WTC11 (cell line): ENCODE measurements at places on chromosomes 12 and 14. TPM values are rescaled to one million over a fixed set of nuclear protein-coding genes. Genes with fewer than 3 reads are reported as not detected.
A peak's percentile ranks its signal among the peaks of the same experiment; 100 is the strongest.

- H3K4me3 ChIP-seq, result no peak overlapping the region
- no peak for DNase-seq
- peaks cover 26% of the 10 kb centered on the region for H3K4me1 ChIP-seq
- no peak overlapping the region for H3K27ac ChIP-seq
- H3K36me3 ChIP-seq, result peaks cover 3% of the 10 kb centered on the region
Observed at GRCh38 chr14:93079321-93079720, 36.4 kb downstream of the ITPK1 start.

GRCh38 chr14:73754911-73755360 is 40.8 kb upstream of the PNMA1 start:
- H3K4me3 ChIP-seq, result no peak overlapping the region
- H3K4me1 ChIP-seq, result peaks cover 67% of the 10 kb centered on the region
- peak overlapping the region; percentile 91 for H3K27ac ChIP-seq
- DNase-seq, result no peak
- no peaks in the 10 kb centered on the region for H3K36me3 ChIP-seq

DNA sequence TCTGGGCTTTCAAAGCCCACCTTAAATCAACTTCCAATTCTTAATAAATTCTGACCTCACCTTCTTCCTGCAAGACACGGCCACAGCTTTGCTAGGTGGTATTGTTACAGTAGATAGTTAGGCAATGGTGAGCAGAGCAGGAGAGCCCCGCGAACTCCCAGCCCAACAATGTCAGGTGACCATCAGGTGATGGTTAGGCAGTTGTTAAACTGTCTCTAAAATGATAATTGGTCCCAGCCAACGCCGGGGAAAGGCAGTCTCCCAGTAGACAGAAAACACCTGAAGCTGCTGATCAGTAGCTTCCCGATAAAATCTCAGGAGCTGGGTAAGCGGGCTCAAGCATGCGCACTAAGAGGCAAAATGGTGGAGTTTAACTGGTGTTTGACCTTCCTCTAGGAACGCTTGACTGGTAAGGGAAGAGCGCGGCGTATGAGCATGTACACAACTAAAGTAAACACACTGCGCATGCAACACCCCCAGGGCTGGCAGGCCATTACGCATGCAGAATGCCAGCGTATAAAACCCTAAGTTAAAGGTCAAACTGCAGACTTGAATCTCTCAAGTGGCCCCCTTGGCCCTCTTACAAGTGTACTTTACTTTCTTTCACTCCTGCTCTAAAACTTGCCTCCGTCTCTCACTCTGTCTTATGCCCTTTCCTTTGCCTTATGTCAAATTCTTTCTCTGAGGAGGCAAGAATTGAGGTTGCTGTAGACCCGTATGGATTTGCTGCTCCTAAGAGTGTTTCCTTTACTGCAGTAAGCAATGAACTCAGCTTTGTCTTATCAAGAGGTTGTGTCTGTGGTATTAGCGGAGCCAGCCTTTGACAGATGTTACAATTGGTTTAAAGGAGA is 113.5 kb downstream of the C12orf75 start:
- no peak overlapping the region for H3K27ac ChIP-seq
- H3K4me1 ChIP-seq, result peaks cover 32% of the 10 kb centered on the region
- no peak overlapping the region for H3K4me3 ChIP-seq
- peaks cover 18% of the 10 kb centered on the region for H3K36me3 ChIP-seq
- H3K27me3 ChIP-seq, result no peaks in the 10 kb centered on the region

DNA sequence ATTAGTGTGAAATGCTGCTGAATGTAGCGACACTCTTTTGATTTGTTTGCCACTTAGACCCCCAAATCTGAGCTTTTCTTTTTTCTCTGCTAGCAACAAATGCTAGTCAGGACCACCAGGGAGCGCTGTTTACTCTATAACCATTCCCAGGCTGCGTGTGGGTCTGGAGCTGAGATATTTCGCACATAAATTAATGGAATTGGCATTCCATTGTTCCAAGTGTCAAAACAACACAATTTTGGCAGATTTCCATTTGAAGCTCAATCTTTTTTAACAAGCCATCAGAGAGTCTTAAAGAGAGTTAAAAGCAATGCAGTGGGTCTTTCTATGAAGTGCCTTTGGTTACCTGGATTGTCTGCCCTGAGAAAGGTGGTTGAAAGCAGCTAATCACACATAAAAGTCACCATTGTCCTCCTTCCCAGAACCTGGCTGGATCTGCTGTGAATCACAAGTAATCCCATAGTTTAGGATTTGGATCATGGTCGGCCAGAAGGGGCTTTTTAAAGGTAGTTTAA is 7.4 kb upstream of the TMEM132C start:
- H3K27me3 ChIP-seq, result peaks cover 21% of the 10 kb centered on the region
- no peak overlapping the region for H3K27ac ChIP-seq
- H3K36me3 ChIP-seq, result peaks cover 66% of the 10 kb centered on the region
- no peaks in the 10 kb centered on the region for H3K4me1 ChIP-seq

DNA sequence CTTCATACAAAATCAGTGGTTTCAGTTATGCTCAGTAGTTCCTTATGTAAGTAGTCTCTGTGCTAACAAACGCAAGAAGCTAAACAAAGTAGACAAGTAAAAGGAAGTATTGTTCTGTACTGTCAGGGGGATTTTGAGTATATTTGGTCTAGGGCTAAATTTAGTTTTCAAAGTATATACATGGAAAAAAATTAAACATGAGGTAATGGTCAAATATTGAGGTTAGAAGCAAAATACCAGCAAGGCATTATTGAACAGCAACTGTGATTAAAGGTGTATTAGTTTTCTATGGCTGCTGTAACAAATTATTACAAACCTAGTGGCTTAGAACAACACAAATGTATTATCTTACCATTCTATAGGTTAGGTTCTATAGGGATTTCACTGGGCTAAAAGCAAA is 18.8 kb downstream of the GNG2 start:
- no peak overlapping the region for H3K27ac ChIP-seq
- H3K4me3 ChIP-seq, result no peak overlapping the region
- DNase-seq, result no peak
- H3K4me1 ChIP-seq, result peaks cover 3% of the 10 kb centered on the region

DNA sequence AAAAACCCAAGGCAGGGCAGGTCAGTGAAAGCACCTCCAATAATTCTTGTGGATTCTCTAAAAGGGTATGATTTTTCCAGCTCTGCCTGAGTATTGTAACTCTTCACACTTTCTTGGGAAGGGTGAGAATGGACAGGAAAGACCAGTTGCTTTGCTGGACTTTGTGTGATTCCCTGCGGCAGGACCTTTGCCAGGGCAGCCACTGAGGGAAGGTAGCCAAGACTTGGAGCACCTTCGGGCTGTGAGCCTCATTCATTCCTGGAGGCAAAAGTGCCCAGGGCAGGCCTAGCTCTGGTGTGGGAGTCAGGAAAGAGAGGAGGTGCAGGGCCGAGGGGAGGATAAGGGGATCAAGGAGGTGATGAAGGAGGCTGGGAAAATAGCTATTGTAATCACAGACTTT is 80.2 kb downstream of the VCPKMT start:
- no peaks in the 10 kb centered on the region for H3K36me3 ChIP-seq
- no peaks in the 10 kb centered on the region for H3K27me3 ChIP-seq
- H3K4me1 ChIP-seq, result no peaks in the 10 kb centered on the region
- no peak for DNase-seq

DLK1 gene
- total RNA-seq, result 3.0 to 3.3 TPM (median 3.1 TPM) in 3 replicates

- no peak overlapping the region for H3K27ac ChIP-seq
- H3K4me1 ChIP-seq, result no peaks in the 10 kb centered on the region
- no peak overlapping the region for H3K4me3 ChIP-seq
- no peak for DNase-seq
Observed at GRCh38 chr14:67331368-67332125, 28.1 kb downstream of the ATP6V1D start.

DNA sequence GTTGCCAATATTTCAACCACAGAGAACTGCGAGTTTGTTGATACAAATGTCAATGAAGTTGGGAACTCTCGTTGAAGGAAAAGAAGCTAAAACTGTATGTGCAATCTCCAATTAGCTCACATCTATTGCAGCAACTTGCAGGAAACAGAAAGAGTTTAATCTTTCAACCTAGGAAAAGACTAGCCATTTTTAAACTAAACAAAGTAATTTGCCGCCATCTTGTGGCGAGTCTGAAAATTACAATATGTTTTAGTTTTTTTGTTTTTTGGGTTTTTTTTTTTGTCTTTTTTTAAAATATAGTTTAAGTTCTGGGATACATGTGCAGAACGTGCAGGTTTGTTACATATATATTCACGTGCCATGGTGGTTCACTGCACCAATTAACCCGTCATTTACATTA is 131.2 kb upstream of the FOXG1 start:
- H3K27me3 ChIP-seq, result no peaks in the 10 kb centered on the region
- no peak for DNase-seq
- H3K4me1 ChIP-seq, result no peaks in the 10 kb centered on the region
- peaks cover 5% of the 10 kb centered on the region for H3K36me3 ChIP-seq

DNA sequence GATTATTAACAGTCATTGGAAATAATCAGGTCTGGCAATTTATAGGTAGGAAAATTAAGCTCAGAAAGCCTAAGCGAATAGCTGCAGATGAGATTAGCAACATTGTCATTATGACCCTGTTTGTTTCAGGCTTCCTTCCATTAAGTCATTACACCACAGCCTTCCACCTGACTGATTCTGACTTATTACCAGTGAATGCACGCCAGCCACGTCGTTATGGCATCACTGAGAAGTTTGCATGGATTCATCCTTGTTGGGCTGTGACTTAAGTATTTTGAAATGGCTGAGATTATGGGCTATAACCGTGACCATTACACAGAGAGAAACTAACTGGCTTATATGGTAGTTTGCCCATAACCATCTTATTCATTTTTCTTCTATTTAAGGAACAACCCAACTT is 18.6 kb downstream of the RASSF8 start:
- no peak for DNase-seq
- H3K36me3 ChIP-seq, result no peaks in the 10 kb centered on the region
- peaks cover 52% of the 10 kb centered on the region for H3K4me1 ChIP-seq
- no peak overlapping the region for H3K4me3 ChIP-seq

- DNase-seq, result no peak
- no peak overlapping the region for H3K27ac ChIP-seq
- H3K36me3 ChIP-seq, result peaks cover 3% of the 10 kb centered on the region; the same call in 1 of the 2 replicates
- H3K27me3 ChIP-seq, result peaks cover 17% of the 10 kb centered on the region
Observed at GRCh38 chr12:4014858-4015224, 141.6 kb upstream of the PARP11 start.

DNA sequence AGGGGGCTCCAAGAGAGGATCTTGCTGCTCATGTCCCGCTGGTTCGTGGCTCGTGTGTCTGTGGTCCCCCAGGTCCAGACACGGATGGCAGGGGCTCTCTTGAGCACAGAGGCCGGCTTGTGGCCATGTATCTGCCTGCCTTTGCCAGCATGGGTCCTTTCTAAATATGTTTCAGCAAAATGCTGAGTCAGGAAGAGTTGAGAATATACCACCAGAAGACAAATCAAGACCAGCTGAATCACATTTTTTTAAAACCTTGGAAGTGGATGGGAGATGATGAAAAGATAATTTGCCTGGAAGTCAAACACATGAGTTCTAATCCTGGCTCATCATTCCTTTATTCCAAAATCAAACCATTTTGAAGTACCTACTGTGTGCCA is 58.0 kb downstream of the NUAK1 start:
- H3K27me3 ChIP-seq, result no peaks in the 10 kb centered on the region
- DNase-seq, result no peak
- H3K4me1 ChIP-seq, result peaks cover 34% of the 10 kb centered on the region
- H3K4me3 ChIP-seq, result no peak overlapping the region
- peaks cover 26% of the 10 kb centered on the region for H3K36me3 ChIP-seq
- H3K27ac ChIP-seq, result peak overlapping the region; percentile 6

DNA sequence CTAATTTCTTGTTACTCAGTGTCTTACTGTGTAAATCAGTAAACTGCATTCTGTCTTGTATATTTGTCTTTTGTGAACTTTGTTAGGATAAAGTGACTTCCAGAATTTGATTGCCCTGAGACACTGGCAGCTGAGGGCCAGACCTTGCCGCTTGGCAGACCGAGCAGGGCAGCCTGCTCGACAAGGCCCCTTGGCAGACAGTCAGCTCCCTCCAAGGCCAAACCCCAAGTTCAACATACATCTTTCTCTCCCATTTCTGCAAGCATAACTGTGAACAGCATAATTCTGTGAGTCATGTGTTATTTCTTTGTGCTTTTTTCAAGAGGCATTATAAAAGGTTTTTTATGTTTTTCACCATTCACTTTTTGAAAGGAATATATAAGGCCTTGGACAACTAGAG is 39.2 kb upstream of the BMAL2 start:
- no peaks in the 10 kb centered on the region; the same call in 1 of the 2 replicates for H3K27me3 ChIP-seq
- H3K36me3 ChIP-seq, result peaks cover 10% of the 10 kb centered on the region
- peaks cover 60% of the 10 kb centered on the region for H3K4me1 ChIP-seq
- no peak for DNase-seq

- H3K4me1 ChIP-seq, result peaks cover 7% of the 10 kb centered on the region; the same call in 1 of the 2 replicates
- H3K4me3 ChIP-seq, result no peak overlapping the region
- peaks cover 5% of the 10 kb centered on the region for H3K36me3 ChIP-seq
- DNase-seq, result no peak
- H3K27me3 ChIP-seq, result no peaks in the 10 kb centered on the region
- no peak overlapping the region for H3K27ac ChIP-seq
Observed at GRCh38 chr12:96241846-96242256, 47.7 kb downstream of the ELK3 start.

MYF5 gene
- total RNA-seq, result not detected in 3 replicates

DNA sequence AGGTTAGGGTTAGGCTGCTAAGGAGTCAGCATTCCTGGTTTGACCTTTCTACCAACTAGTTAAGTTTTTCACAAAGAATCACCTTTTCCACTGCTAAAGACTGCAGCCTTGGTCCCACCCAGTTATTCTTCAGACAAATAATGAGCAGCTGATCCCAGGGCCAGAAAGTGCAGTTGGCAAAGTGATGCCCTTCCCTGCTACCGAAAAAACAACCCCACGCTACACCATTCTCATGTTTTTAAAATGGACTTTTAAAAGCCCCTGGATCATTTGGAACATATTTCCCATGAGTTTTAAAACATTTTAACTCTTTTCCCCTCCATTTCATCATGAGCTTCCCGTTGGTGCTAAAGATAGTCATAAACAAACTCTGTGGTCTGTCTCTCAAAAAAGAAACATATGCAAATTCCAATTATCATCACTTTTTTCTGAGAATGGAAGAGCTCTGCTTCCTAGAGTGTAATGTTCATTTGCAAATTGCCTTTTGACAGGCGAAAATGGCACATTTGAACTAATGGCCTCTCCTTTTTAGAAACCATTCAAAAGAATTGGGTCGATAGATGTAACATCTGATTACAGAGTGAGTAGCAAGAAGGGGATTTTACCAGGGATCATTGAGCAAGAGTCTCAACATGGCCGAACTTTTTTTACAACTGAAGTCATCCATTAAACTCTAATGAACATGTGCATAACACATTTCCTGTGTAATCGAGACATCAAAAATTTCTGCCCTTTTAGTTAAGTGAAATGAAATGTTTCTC is 129.3 kb upstream of the RAP1B start:
- peaks cover 12% of the 10 kb centered on the region for H3K4me1 ChIP-seq
- no peak for DNase-seq
- no peak overlapping the region for H3K4me3 ChIP-seq

PPP1R1A gene
- total RNA-seq, result 12.4 to 15.5 TPM (median 13.1 TPM) in 3 replicates

DNA sequence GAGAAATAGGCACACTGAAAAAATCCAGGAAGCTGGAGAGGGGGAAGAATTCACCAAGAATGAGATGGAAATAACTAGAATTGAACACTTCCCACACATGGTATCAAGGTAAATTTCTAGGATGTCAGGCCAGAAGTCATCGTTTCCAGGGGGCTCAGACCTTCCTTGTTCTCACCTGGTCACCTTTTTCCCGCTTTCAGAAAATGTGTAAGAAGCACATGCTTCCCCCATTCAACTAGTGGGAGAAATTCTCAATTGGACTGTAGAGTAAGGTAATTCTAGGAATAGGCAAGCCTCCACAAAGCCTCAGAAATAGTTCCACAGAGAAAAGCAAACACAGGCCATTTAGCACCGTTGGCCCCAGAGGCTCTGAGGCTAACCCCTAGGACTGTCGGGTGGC is 2.8 kb upstream of the PTMS start:
- peak overlapping the region; percentile 62 for H3K4me3 ChIP-seq
- H3K27ac ChIP-seq, result peak overlapping the region; percentile 21; the same call in 1 of the 2 replicates
- DNase-seq, result no peak
- peaks cover 7% of the 10 kb centered on the region for H3K27me3 ChIP-seq
- peaks cover 4% of the 10 kb centered on the region; the same call in 1 of the 2 replicates for H3K36me3 ChIP-seq

LRFN5 gene
- total RNA-seq, result 4.7 to 15.8 TPM (median 5.3 TPM) in 3 replicates
